Activated CD4-positive, alpha-beta T cell treated with anti-CD3 and anti-CD28 coated beads for 24 hours (primary cell): ENCODE measurements at places on chromosomes 3 and 15.

GRCh38 chr3:83230376-83230775 lies 1468.9 kb upstream of the GBE1 start:
- no peak for DNase-seq

DNA sequence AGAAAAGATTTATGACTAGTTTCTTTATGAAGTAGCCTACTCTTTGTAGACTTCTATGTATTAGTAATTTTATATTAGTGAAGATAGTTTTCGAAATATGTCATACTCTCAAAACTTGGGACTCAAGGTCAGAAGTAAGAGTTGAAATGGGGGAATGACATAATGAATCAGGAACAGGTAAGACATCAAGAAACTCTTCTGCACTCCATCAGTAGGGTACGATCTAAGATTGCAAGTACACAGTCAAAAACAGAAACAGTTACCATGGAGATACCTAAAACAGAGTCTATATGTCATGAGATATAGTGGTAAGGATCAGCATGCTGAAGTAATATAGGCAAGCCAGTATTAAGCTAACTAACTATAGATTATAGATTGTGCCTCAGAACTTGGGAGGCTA lies 187.0 kb upstream of the MLF1 start:
- DNase-seq: no peak

GRCh38 chr3:126137490-126138130 lies 42.8 kb downstream of the ALDH1L1 start:
- DNase-seq: no peak

DNA sequence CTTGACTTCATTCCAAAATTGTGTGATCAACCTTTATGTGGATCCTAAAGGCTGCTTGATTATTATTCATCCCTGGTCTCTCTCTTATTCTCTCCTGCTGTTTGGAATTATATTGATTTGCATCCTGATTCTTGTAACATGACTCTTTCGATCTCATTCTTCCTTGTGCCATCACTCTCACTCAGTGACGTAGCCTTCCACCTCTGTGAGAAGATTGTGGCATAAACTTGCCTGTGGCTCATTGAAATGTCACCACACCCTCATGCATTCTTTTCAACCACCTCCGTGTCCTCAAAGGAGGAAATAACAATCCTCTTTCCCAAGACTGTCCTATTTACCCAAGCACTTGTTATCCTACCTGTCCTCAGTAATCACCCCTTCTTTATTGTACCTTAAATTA lies 41.3 kb upstream of the GCNT3 start:
- no peak for DNase-seq

DNA sequence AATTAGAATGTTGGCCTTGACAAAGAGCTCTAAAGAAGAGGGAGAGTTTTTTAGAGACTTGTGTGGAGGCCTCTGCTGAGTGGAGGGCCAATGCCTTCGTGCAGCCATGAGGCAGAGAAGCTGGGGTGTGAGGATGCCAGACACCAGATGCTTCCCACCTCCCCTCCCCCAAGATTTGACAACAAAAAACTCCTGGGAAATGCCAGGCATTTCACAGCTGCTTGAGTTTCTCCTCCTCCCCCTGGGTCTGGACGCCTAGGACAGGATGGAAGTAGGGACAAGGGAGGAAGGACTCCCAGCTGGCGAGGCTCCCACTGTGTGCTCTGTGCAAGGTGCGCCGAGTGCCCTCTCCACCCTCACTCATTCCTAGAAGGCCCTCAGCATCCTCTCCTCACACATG lies 20.1 kb downstream of the TGM4 start:
- DNase-seq: no peak

DNA sequence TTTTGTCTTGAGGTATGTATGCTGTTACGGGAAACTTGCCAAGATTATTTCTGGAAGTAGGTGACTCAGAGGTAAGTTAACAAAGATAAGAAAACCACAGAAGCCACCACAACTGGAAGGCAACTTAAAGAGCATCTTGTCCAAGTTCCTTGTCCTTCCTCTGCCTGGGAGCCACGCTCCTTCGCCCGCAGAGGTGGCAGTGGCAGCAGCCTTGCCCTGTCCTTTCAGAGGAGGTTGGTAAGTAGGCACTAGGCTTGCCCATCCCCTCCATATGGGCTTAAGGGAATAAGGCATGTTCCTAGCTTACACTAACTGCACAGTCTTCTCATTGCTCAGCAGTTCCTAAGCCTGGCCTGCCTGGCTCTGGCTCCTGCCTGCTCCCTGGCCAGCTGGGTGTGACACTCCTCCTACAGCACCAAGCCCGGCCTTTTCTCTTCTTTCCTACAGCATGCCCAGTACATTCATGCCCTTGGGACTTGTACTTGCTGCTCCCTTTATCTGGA lies 48.0 kb upstream of the RAB6B start:
- DNase-seq: no peak
